ENCODE measurements at places on chromosomes 7 and 10. TPM values are rescaled to one million over a fixed set of nuclear protein-coding genes. Genes with fewer than 3 reads are reported as not detected.

MUC3A gene
- not detected for total RNA-seq

GBX1 gene
- not detected for total RNA-seq

RBM28 gene
- total RNA-seq = 14.1 TPM

NRCAM gene
- 2.3 TPM for total RNA-seq

SLC25A13 gene
- total RNA-seq = 9.9 TPM

FANK1 gene
- total RNA-seq = 5.4 TPM

CUEDC2 gene
- 39.2 TPM for total RNA-seq

SFXN2 gene
- 7.5 TPM for total RNA-seq

SH3PXD2A gene
- 18.0 TPM for total RNA-seq

CHST15 gene
- 1.7 TPM for total RNA-seq

ADRB1 gene
- under 0.01 TPM for total RNA-seq

CTBP2 gene
- total RNA-seq = 70.2 TPM

STYXL1 gene
- 40.0 TPM for total RNA-seq

IRF5 gene
- 0.56 TPM for total RNA-seq

PHTF2 gene
- total RNA-seq = 24.8 TPM

EZH2 gene
- 13.0 TPM for total RNA-seq

DRGX gene
- total RNA-seq = not detected

YWHAG gene
- 84.0 TPM for total RNA-seq

C10orf90 gene
- total RNA-seq = 0.38 TPM

HABP2 gene
- total RNA-seq = 0.19 TPM

LRRD1 gene
- total RNA-seq = under 0.01 TPM

FAM185A gene
- 8.7 TPM for total RNA-seq

ACSM6 gene
- not detected for total RNA-seq

ACADSB gene
- 3.4 TPM for total RNA-seq

CPXM2 gene
- total RNA-seq = 15.5 TPM

ZNF212 gene
- 3.9 TPM for total RNA-seq

UCMA gene
- total RNA-seq = not detected

ASNS gene
- 42.8 TPM for total RNA-seq

MYL7 gene
- not detected for total RNA-seq

UTF1 gene
- not detected for total RNA-seq

THAP5 gene
- 24.8 TPM for total RNA-seq

PPP1R17 gene
- not detected for total RNA-seq

ABI1 gene
- total RNA-seq = 25.9 TPM

GRM8 gene
- under 0.01 TPM for total RNA-seq

PRPS1L1 gene
- total RNA-seq = not detected

ANKRD7 gene
- 0.19 TPM for total RNA-seq

TBATA gene
- not detected for total RNA-seq

ALOX5 gene
- total RNA-seq = 0.19 TPM

HHEX gene
- total RNA-seq = 7.1 TPM

CALD1 gene
- 1,050 TPM for total RNA-seq

MSMB gene
- total RNA-seq = not detected

HPSE2 gene
- total RNA-seq = not detected

CCDC3 gene
- total RNA-seq = 4.5 TPM

FXYD4 gene
- total RNA-seq = not detected

SPDYE16 gene
- total RNA-seq = not detected

GPC2 gene
- total RNA-seq = 2.1 TPM

ADIRF gene
- 69.4 TPM for total RNA-seq

PCLO gene
- 0.19 TPM for total RNA-seq

CHCHD2 gene
- total RNA-seq = 307 TPM

CFAP58 gene
- 1.1 TPM for total RNA-seq

CAV2 gene
- 229 TPM for total RNA-seq

TMEM178B gene
- 2.3 TPM for total RNA-seq
